ENCODE measurements at places on chromosomes 1 and 21. TPM values are rescaled to one million over a fixed set of nuclear protein-coding genes. Genes with fewer than 3 reads are reported as not detected.

Gene SLC44A5
- total RNA-seq, result 0.82 TPM

Gene NPHS2
- total RNA-seq, result not detected

GRCh38 chr1:44590475-44590874, 83.8 kb downstream of the TMEM53 start:
- no peak for DNase-seq

Gene MTMR11
- 21.0 TPM for total RNA-seq

GRCh38 chr1:246921481-246921880, 10.3 kb downstream of the AHCTF1 start:
- DNase-seq, result no peak

DNA sequence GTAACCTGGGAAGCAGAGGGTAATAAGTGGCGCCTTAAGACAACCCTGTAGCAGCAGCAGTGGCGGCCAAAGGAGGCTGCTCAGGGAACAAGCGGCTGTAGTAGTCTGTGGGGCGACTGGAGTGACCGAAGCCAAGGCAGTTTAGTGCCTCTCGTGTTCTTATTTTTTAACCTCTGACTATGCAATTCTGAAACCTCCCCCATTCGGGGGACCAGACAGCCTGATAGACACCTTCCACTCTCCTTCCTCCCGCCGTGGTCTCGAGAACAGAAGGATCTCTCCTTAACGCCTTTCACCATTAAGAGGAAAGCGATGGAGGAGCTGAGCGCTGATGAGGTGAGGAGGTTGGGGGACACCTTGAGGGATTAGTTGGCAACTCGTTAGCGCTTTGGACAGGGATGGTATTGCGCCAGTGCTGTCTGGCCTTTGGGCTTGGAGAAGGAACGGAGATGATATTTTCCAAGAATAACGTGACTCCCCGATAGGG, 644 bp downstream of the UBE4B start:
- DNase-seq, result peak; percentile 31

GRCh38 chr1:172145231-172145651, 275.2 kb upstream of the C1orf105 start:
- peak; percentile 96 for DNase-seq

Gene KLHDC8A
- 0.72 TPM for total RNA-seq

Data from tongue (tissue), 3 donors.